ENCODE measurements at places on chromosomes 3 and 15.

DNA sequence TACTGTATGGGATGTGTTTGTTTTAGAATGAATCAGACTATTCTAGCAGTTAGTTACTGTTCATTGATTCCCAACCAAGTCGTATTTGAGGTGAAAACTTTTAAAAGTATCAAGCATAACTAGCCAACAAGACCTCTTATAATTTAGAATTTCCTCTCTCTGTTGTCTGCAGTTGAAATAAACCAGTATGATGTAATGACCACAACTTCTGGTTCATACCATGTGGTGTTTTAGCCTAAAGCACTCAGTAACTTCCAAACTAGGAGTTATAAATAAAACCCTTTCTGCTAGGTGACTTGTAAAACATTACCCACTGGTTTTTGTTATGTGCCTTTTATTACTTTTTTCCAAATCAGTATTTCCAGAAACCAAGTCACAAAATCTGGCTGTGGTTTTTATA lies 19.8 kb upstream of the P2RY12 start:
- no peak for DNase-seq

- no peak for DNase-seq
Observed at GRCh38 chr3:71987828-71988227, 202.9 kb upstream of the PROK2 start.

- no peak for DNase-seq
Observed at GRCh38 chr3:112002096-112002971, 3.6 kb downstream of the TAGLN3 start.

- DNase-seq: no peak
Observed at GRCh38 chr3:171842864-171843518, at the start of gene TMEM212. Gene TMEM212, plus strand, starts transcription at chr3:171843349. Its CDS starts 35 bp downstream, at chr3:171843384.

DNA sequence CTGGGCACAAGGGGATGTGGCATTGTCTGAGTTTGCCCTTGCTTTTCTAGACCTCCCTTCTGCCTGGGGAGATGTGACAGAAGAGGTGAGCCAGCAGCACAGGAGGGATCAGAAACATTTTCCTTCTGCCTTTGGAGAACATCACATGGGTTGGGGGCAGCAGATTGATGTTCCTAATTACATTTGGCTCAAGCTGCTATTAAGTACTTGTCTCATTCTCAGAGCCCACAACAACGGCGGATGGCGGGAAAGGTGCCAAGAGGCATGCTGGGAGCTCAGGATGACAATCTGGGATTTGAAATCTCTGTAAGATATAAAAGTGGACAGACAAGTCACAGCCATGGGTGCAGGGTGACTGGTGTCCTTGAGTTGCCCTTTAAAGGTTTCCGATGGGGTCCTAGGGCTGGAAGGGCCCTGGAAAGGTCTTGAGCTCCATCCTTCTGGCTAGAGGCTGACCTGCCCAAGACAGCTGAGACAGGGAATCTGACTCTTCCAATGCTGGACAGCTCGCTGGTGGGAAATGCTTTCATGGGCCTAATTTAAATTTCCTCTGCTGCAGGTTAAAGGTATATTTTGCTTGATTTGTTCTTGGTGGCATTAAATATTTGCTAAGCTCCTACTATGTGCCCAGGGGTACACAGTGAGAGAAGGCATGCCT lies 2.4 kb upstream of the CORO2B start:
- DNase-seq: no peak

DNA sequence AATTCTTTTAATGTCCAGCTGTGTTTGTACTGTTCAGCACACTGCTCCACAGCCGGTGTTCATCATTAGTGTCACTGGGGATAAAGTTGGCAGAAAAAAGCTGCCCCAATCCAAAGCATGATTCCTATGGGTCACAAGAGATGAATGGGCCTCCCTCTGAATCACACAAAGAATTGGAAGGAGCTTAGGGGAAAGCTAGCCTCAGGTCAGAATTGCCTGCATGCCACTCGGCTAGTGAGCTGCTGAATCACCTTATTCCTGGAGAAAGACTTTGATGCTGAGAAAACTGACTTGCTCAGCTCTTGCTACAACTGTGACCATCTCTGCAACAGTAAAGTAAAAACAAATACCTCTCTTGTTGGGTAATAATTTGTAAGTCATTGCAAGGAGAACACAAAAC lies 3.5 kb downstream of the CCK start:
- no peak for DNase-seq

GRCh38 chr15:89542369-89542768 lies 32.9 kb upstream of the TICRR start:
- no peak for DNase-seq

DNA sequence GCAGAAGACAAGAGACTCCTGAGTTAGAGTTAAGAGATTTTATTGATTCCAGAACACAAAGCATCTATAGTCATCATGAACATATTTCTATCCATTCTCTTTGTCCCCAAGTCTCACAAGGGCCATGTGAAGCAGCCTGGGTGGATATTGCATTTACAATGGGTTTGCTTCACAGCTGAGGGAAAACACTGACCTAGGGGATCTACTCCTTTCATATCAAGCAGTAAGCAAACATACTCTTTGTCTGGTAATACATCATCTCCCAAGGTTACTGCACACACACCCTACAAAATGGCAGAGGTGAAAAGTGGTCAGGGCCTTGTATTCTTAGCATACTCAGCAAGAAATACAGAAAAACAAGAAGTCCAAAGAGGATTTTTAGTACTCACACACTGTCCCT lies 267.7 kb upstream of the BCHE start:
- DNase-seq: no peak

GRCh38 chr3:623914-624545 lies 427.5 kb downstream of the CHL1 start:
- DNase-seq: no peak

DNA sequence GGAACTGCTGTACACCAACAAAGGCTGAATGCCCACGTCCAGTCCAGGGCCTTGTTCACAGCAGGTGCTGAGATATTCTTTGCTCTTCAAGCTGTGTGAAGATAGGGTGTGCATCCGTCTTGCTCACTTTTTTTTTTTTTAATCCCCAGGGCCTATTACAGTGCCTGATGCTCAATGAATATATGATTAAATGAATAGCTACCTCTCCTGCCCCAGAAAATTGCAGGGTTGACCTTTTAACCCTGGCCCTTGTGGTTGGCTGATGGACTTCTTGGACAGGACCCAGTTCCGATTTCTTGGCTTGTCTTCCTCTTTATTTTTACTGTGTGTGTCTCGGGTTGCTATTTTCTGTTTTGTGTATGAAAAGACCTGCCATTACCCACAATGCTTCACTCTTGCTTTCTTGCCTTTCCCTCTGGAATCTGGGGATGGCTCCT lies 2.9 kb upstream of the FYTTD1 start:
- no peak for DNase-seq
